ENCODE measurements at places on chromosomes 1 and 21. TPM values are rescaled to one million over a fixed set of nuclear protein-coding genes. Genes with fewer than 3 reads are reported as not detected.

- DNase-seq, result no peak
- no peak overlapping the region for H3K4me3 ChIP-seq
- H3K27me3 ChIP-seq, result no peaks in the 10 kb centered on the region
- H3K27ac ChIP-seq, result peak overlapping the region; percentile 46
These were observed 113.4 kb downstream of the ZBTB18 start for GRCh38 chr1:244164511-244164890.

GRCh38 chr1:31748365-31748764, 15.8 kb downstream of the ADGRB2 start:
- no peak overlapping the region for H3K4me3 ChIP-seq
- no peak overlapping the region for H3K27ac ChIP-seq
- no peak for DNase-seq
- H3K4me1 ChIP-seq, result no peaks in the 10 kb centered on the region

DNA sequence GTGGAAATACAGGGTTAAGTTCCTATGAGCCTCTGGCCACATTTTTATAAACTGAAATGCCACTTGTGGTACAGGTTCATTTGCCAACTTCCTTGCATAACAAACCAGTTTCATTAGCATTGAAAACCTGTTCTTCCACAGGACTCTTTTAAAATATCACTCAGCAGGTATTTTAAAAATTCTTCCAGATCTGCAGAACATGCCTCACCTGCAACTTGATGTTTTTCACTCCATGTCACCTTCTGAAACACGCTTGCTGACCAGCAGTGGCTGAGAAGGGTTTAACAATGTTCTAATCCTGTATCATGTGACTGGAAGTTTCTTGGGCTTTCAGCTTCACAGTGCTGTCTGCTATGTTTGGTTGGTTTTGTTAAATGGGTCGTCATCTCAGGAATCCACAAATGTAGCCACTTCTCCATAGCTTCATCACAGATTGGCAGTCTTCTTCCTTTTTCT, 17.6 kb upstream of the CBR3 start:
- H3K27ac ChIP-seq, result peak overlapping the region; percentile 60
- H3K36me3 ChIP-seq, result no peaks in the 10 kb centered on the region
- no peaks in the 10 kb centered on the region for H3K27me3 ChIP-seq

DNA sequence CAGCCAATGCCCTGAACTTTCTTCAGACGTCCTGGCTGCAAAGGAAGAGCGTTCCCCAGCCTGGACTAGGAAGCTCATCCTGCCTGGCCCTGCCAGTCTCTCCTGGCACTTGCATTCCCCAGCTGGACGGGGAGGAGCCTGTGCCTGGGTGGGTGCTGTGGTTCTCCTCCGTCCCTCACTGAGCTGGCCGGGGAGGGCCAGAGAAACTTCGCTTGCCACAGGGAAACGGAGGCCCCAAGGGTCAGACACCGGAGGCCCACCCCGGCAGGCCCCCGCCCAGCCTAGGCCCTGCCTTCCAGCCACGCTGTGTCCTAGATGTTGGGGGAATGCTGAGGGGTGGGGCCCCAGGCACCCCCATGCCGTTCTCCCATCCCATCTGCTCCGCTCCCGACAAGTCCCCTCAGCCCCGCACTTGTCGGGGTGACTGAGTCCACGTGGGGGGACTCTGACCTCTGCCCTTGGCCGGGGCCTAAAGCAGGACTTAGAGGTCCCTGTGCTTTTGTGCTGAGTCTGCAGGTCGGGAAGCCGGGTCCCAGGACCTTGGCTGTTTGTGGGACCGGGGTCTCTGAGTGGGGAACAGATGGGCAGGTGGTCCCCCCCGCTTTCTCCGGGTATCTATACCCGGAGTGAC, 4.8 kb downstream of the FTCD start:
- H3K27me3 ChIP-seq, result no peaks in the 10 kb centered on the region
- no peaks in the 10 kb centered on the region for H3K36me3 ChIP-seq
- no peak overlapping the region for H3K4me3 ChIP-seq
- peak; percentile 45 for DNase-seq

- no peaks in the 10 kb centered on the region for H3K27me3 ChIP-seq
- H3K27ac ChIP-seq, result no peak overlapping the region
- no peak for DNase-seq
- H3K4me3 ChIP-seq, result no peak overlapping the region
- H3K36me3 ChIP-seq, result no peaks in the 10 kb centered on the region
These were observed 30.8 kb upstream of the GLIS1 start for GRCh38 chr1:53769780-53770179.

ACKR1 gene
- 83.2 TPM for total RNA-seq

WNT3A gene
- 0.29 TPM for total RNA-seq

CYP4B1 gene
- 74.1 TPM for total RNA-seq

All from breast epithelium (tissue), 4 donors.